ENCODE measurements at places on chromosomes 3 and 15. TPM values are rescaled to one million over a fixed set of nuclear protein-coding genes. Genes with fewer than 3 reads are reported as not detected.

SERINC4 gene
- total RNA-seq: not detected

KLHL6 gene
- total RNA-seq: not detected

ALDH1L1 gene
- 93.4 TPM for total RNA-seq

EFHB gene
- 4.4 TPM for total RNA-seq

All from cardiac ventricle fibroblast (primary cell).